ENCODE measurements at places on chromosomes 4 and X. TPM values are rescaled to one million over a fixed set of nuclear protein-coding genes. Genes with fewer than 3 reads are reported as not detected.
A peak's percentile ranks its signal among the peaks of the same experiment; 100 is the strongest.

Gene MAGEA1
- total RNA-seq, result not detected

Gene AKAP14
- not detected for total RNA-seq

Gene SLC30A9
- 51.9 TPM for total RNA-seq

Gene PNMA6F
- total RNA-seq, result not detected

Gene FGF5
- 0.12 TPM for total RNA-seq

Gene MXRA5
- total RNA-seq, result 5.3 TPM

Gene BLTP1
- total RNA-seq, result 71.4 TPM

Gene DAPP1
- total RNA-seq, result 23.3 TPM

Gene FAM53A
- 1.6 TPM for total RNA-seq

Gene RASSF6
- total RNA-seq, result 20.1 TPM

Gene KLHL15
- total RNA-seq, result 6.2 TPM

Gene MMRN1
- 12.5 TPM for total RNA-seq

Gene ADH4
- 1.2 TPM for total RNA-seq

Gene HERC6
- 12.3 TPM for total RNA-seq

Gene ZNF630
- 6.0 TPM for total RNA-seq

Gene CPZ
- 6.3 TPM for total RNA-seq

Gene FGD1
- 5.4 TPM for total RNA-seq

Gene FATE1
- 0.52 TPM for total RNA-seq

Gene VCX
- not detected for total RNA-seq

Gene KIT
- 24.4 TPM for total RNA-seq

- DNase-seq, result no peak
Observed at GRCh38 chr4:151472711-151473110, 63.7 kb downstream of the FHIP1A start.

GRCh38 chrX:111302284-111302683 is 32.0 kb upstream of the CAPN6 start:
- DNase-seq, result no peak

GRCh38 chr4:150149381-150149780 is 71.1 kb downstream of the DCLK2 start:
- DNase-seq, result no peak

GRCh38 chr4:38670109-38670901 is 6.3 kb downstream of the KLF3 start:
- DNase-seq, result no peak

GRCh38 chr4:54588404-54588803 is 69.4 kb upstream of the KIT start:
- no peak for DNase-seq

- DNase-seq, result no peak
Observed at GRCh38 chr4:184368290-184368689, 106.1 kb downstream of the IRF2 start.

DNA sequence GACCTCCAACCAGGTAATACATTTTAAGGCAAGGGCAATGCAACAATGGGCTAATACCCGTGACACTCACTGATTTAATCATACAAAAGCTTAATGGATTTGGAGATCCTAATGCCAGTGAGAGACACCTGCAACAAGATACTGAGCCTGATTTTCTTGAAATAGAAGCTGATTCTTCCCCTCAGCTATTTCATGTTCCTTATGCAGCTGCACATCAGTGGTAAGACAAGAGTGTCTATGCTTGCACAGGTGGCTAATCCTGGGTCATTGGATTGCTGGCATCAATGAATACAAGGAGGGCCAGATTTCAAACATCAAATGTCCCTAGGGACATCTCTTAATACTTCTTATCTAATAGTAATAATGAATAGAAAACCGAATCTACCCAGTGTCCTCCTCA is 139.7 kb downstream of the PPARGC1A start:
- DNase-seq, result no peak

- no peak for DNase-seq
Observed at GRCh38 chr4:80767944-80768343, 262.6 kb upstream of the BMP3 start.

- no peak for DNase-seq
Observed at GRCh38 chr4:124253080-124253479, 459.5 kb downstream of the ANKRD50 start.

DNA sequence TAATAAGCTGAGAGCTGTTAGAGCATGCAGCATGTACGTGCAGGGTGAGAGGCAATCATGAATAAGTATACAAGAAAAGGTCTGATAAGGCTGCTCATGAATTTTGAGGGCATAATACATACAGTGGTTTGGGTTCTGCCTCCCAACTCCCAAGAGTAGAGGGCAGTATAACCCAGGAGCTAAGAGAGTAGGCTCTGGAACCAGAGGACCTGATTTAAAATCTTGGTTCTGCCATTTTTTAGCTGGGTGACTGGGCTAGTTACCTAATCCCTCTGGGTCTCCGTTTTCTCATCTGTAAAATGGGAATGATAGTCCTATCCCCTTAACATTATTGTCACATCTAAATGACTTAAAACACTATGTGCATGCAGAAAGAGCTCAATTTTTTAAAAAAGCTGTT is 85.3 kb downstream of the LNX1 start:
- DNase-seq, result no peak

GRCh38 chrX:82764521-82764920 is 743.6 kb upstream of the POU3F4 start:
- DNase-seq, result no peak

DNA sequence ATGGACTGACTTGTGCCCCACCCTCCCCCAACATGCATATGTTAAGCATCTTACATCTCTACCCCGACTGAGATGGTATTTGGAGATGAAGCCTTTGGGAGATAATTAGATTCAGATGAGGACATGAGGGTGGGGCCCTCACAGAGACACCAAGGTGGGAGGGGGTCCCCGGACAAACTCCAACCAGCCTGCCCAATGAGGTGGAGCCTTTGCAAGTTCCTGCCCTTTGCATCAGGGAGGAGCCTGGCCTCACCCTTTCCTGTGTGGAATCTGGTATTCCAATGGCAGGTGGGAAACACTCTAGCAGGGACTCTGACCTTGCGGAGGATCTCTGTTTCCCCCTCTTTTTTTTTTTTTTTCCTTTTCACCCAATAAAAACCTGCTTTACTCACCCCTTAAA is 589.9 kb upstream of the BOD1L1 start:
- DNase-seq, result no peak

- no peak for DNase-seq
Observed at GRCh38 chr4:55445921-55446577, 50.3 kb downstream of the TMEM165 start.

DNA sequence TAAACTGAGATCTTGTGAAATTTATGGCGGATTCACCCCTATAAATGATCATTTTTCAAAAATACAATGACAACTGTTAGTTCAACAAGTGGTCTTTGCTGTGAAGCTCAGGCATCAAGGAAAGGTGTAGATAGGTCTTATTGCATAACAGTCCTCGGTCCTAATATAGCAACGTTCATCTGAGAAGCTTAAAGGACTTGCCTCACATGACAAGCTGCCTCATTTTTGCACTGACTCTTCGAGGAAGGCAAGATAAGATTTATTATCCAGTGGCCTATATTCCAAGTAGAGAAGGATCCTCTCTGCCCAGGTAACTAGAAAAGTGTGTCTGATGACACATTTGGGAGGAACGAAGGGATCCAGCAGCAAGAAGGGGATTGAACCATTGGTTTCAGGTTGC is 13.6 kb upstream of the DDX3X start:
- DNase-seq, result no peak

GRCh38 chr4:17504081-17504480 is 7.8 kb downstream of the QDPR start:
- no peak for DNase-seq

DNA sequence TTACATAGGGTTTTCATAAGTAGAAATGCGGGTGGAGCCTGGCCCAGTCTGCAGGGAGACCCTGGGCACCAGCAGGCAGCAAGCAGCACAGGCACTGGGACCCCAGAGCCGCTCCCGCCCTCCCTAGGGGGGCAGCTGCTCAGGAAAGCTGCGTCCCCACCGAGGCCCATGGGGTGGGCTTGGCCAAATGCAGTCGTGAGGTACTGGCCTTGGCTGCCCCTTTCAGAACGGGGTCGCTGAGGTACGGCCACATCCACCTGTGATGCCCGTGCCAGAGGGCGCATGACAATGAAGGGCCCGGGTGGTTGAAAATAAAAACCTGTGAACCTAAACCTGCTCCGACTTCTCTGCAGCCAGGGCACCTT is 16.7 kb downstream of the TMEM175 start:
- DNase-seq, result no peak

GRCh38 chr4:154542271-154542879 is 7.8 kb downstream of the PLRG1 start:
- DNase-seq, result no peak

GRCh38 chrX:15956681-15957080 is 102.1 kb upstream of the AP1S2 start:
- no peak for DNase-seq

GRCh38 chrX:50988649-50989048 is 78.1 kb downstream of the BMP15 start:
- DNase-seq, result peak; percentile 17

- DNase-seq, result no peak
Observed at GRCh38 chr4:107349266-107349665, 313.2 kb upstream of the DKK2 start.

GRCh38 chr4:1410491-1411325 is 4.5 kb upstream of the NKX1-1 start:
- peak; percentile 58 for DNase-seq

DNA sequence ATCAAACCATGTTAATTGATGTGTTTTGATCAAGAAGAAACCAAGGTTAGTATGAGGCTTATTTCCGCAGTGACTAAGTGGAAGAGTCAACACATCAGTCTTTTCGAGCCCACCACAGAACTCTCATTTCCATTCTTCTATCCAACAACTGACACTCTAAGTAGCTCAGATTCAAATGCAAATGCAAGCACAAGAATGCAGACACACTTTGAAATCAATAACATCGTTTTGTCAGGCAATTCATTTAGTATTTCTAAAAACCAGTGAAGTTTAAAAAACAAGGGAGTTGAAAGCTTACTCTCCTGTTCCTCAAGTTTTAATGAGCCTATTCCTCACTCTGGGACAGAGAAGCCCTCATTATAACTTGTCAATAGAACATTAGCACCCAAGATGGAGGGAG is 433.1 kb downstream of the ZIC3 start:
- no peak for DNase-seq
